ENCODE measurements at places on chromosomes 3 and 15. TPM values are rescaled to one million over a fixed set of nuclear protein-coding genes. Genes with fewer than 3 reads are reported as not detected.

DNA sequence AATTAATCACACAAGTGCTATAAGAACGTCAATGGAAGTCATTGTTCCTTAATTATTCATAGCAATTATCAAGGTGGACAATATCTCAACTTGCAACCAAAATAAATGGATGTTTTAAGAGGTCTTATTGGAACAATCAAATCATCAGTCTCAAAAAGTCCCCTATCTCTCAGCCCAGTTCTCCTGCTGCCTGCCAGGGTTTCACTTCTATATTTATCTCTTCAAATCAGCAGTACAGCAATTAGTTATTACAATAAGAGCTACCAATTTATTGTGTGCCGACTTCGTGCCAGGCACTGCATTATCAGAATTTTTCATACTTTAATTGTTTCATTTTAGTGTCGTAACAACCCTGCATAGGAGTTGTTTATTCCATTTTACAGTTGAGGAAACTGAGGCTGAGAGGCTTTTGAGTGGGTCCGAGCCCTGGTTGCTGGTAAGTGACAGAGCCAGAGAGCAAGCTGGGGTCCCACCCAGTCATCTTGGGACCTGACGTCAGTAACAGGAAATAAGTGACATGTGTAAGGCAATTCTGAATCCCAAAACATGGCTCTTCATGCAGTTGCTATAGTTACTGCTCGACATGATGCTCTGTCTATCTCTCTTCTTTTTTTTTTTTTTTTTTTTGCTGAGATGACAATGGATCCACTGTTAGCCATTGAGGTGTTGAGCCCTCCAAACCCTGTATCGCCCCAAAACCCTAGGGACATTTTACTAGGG lies 8.8 kb upstream of the KCTD6 start:
- no peak for DNase-seq

DNA sequence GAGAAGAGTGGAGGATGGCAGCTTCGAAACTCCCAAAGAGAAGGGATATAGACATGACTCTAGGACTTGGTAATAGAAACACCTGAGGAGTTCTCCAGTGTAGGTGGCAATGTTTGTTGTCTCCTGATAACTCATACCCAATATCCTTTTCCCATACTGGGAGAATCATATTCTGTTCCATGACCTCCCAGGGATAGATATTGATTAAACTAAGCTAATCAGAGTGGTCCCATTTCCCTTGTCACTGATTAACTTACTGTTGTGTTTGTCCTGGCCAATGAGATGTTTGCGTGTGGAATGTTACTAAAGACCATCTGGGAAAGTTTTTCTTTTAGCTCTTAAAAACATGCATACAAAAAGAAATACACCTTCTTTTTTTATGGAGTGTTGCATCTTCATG lies 85.6 kb downstream of the RPL22L1 start:
- DNase-seq, result no peak

DNA sequence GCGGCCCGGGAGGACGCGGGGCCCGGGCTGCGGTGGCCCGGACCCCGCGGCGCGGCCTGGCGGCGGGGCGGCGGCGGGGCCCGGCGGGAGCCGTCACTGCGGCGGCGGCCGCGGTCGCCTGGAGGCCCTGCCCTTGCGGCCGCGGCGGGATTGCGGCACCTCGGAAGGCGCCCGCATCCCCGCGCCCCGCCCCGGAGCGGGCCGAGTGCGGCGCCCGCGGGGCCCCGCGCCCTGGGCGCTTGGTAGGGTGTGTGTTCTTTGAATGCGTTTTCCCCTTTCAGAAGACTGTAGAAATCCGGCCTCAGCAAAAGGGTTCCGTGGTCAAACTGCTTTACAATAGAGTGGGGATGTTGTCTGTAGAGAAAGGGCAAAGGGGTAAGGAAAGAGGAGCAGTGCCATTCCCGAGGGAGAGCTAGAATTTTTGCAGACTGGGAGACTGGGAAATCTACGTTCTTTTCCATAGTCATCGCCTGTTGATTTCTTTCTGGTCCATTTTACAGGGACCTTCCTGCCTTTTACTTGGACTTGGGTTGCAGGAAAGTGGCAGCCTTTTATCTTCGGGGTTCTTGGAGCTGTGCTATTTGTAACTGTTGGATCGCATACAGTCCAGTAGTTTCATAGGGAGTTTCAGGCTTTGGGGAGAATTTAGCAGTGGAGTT lies 630 bp downstream of the SNRK start:
- peak; percentile 22 for DNase-seq

The CYP19A1 gene
- 0.37 TPM for polyA plus RNA-seq

The PDCD10 gene
- polyA plus RNA-seq, result 26.7 TPM

DNA sequence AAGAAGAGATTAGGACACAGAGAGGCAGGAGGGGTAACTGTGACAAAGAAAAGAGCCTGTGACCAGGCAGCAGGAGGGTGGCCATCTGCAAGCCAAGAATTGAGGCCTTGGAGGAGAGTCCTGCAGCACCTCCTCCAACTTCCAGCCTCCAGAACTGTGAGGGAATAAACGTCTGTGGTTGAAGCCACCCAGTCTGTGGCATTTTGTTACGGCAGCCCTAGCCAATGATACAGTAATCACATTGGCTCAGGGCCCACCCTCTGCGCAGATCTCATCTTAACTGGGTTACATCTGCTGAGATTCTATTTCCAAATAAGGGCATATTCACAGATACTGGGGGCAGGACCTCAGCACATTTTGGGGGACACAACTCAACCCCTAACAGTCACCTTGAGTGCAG lies 11.3 kb downstream of the SELENOS start:
- DNase-seq, result no peak

DNA sequence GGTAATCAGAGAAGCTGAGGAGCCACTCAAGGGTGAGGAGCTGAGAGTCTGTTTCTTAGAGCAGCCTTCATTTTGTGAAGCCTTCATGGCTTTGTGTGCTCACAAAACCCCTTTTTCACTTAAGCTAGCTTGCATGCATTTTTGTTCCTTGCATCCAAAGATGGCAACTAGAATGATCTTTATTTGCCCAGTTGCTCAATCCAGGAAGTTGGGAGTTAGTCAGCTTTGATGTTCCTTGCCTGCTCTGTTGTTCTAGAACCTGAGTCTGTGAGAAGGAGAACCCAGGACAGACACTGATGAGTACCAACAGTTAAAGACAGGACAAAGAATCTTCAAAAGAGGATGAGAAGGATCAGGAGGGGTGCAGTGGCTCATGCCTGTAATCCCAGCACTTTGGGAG lies 81.8 kb downstream of the IL20RB start:
- no peak for DNase-seq

The DNAJA4 gene
- polyA plus RNA-seq, result 19.3 TPM

The PPM1L gene
- polyA plus RNA-seq, result 2.8 TPM

The FOXB1 gene
- 0.02 TPM for polyA plus RNA-seq

DNA sequence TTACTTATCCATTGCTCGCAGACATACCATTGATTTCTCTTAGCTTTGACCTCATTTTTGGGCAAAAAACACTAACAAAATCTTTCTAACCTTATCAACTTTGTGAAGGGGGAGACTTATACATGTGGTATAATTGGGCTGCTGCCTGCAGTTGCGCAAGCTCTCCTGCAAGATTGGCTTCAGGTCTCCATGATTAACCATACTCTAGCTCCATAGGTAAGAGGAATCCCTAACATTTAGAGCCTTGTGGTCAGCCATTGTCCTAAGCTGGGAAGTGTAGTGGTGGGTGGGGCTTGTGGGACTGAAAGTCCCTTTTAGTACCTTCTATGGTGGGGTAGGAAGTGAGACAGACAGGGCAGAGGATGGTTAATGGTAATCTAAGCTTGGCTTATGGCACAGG lies 179.6 kb upstream of the THRB start:
- DNase-seq, result no peak

- no peak for DNase-seq
Observed at GRCh38 chr15:88301311-88301710, 44.8 kb upstream of the NTRK3 start.

The LARP6 gene
- polyA plus RNA-seq, result 8.7 TPM

The GREM1 gene
- 1.8 TPM for polyA plus RNA-seq

GRCh38 chr15:51947124-51947523 lies 24.5 kb downstream of the LEO1 start:
- no peak for DNase-seq

DNA sequence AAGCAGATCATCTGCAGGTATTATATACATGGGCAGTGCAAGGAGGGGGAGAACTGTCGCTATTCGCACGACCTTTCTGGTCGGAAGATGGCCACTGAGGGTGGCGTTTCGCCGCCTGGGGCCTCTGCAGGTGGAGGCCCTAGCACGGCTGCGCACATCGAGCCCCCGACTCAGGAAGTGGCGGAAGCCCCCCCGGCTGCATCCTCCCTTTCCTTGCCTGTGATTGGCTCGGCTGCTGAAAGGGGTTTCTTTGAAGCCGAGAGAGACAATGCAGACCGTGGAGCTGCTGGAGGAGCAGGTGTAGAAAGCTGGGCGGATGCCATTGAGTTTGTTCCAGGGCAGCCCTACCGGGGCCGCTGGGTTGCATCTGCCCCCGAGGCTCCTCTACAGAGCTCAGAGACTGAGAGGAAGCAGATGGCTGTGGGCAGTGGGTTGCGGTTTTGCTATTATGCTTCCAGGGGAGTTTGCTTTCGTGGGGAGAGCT lies 639 bp downstream of the MKRN3 start:
- peak; percentile 21 for DNase-seq

GRCh38 chr3:98655666-98656065 lies 62.3 kb upstream of the CPOX start:
- no peak for DNase-seq

- DNase-seq, result no peak
Observed at GRCh38 chr15:68366314-68366713, 65.6 kb downstream of the ITGA11 start.

The XCR1 gene
- 1.1 TPM for polyA plus RNA-seq

- DNase-seq, result no peak
Observed at GRCh38 chr3:4670352-4670751, 177.2 kb downstream of the ITPR1 start.

GRCh38 chr15:96720251-96720650 lies 389.8 kb downstream of the NR2F2 start:
- DNase-seq, result peak; percentile 16

DNA sequence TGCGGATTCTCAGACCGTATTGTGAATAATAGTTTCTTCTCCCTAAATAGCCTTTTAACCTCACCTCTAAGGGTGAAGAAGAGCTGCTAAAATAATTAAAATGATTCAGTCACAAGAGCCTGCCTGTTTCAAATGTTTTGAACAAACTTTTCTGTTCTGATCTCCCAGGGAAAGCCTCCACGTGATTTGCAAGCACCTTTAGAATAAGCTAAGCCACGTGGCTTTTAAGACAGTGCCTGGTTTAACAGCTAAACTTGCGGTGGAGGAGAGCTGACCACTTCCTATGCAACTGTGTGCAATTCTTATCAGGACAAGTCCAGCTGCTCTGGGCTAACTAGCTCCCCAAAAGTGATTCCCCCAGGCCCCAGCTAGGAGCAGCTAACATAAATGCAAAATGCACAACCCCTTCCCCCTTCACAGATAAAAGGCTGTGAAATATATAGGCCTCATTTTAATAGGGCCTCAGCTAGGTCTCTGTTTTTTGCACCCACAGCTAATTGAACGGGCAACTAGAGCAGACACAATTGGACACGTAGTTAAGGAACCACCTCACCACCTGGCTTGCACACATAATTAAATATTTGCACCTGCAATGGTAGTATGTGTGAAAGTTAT lies 401.2 kb upstream of the NR2F2 start:
- peak; percentile 27 for DNase-seq

- peak; percentile 64 for DNase-seq
Observed at GRCh38 chr15:81642451-81642990, 268.5 kb upstream of the TMC3 start.

The KIF7 gene
- 1.8 TPM for polyA plus RNA-seq

The HHLA2 gene
- polyA plus RNA-seq, result 1.8 TPM

- no peak for DNase-seq
Observed at GRCh38 chr3:182959474-182960350, 20.6 kb downstream of the DCUN1D1 start.

GRCh38 chr15:42151141-42151561 lies 5.3 kb downstream of the PLA2G4F start:
- DNase-seq, result no peak

DNA sequence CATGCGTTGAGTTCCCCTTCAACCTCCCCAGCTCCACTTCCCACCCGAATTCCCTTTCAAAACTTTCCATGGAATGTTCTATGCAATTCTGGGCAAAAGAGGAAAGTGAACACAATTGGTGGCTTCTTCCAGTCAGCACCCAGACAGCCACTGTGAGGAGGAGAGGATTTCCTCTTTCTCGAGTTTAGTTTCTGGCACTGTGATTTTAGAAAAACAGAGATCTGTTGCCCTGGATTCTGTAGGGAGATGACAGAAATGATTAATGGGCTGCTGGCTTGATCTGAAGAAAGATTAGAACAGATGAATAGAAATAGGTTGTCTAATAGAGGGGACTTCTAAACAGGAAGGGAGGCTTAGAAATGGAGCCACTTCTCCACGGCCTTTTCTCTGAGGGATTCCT lies 172.0 kb downstream of the MCTP2 start:
- peak; percentile 23 for DNase-seq

The SRP14 gene
- polyA plus RNA-seq, result 256 TPM

The AMT gene
- 3.8 TPM for polyA plus RNA-seq

GRCh38 chr3:11156026-11156410 lies 1.7 kb downstream of the HRH1 start:
- DNase-seq, result no peak

DNA sequence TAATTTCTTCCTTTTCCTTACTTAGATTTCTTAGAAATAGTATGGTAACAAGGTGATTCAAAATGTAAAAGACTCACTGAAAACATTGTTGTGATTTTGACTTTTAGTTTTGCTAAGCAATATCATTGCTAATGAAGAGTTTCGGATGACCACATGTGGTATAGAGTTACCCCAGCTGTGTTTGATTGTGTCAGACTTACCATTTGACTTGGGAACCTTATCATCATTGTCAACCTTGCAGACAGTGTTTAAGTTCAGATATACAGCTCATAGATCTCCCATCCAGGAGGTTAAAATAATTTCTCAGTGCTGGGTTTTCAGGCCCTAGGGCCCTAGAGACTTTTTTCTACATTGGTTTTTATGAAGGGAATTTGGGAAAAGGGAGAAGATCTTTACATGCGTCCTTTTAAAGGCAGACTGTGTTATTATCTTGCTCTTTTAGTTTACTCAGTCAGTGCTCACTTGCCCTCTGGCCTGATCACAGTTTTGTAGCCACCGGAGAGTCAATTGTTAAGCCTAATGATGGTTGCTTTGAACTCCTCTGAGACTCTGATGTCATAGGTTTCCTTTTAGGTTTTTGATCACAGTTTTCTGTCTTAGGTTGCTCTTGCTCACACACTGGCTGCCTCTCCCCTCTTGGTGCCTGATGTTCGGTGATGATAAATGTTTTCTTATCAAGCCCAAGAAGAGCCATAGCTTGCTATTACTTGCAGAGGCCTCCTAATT lies 133.5 kb upstream of the ZPLD1 start:
- peak; percentile 1 for DNase-seq

The ASB14 gene
- polyA plus RNA-seq, result 0.12 TPM

DNA sequence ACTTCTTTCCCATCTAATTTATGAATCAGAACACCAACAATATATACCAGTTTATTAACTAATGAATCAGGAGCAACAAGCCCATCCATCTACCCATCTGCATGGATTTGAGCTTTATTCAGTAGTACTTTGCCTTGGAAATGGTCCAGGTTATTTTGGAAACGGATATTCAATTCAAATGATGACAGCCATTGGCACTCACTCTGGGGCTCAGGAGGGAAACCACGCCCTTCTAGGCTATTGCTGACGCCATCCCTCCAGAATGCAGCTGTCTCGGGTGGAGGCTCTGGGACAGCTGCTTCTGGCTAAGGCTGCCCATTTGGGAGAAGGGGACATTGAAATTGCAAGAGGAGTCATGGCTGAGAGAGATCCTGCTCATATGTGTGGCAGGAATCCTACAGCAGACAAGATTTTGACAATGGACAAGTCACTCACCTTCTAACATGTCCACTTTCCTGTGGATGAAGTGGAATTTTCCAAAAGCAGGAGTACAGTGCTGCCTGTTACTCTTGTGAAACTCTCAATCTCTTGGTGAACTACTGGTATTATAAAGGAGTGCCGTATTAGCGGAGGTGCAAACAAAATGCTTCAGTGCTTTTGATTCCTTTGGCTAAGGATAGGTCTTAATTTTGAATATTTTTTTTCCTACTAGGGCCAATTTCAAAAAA lies 29.3 kb upstream of the TRAK1 start:
- peak; percentile 84 for DNase-seq
